ENCODE measurements at places on chromosomes 1 and 21. TPM values are rescaled to one million over a fixed set of nuclear protein-coding genes. Genes with fewer than 3 reads are reported as not detected.

GRCh38 chr1:93816970-93817678 is 61.9 kb downstream of the DNTTIP2 start:
- DNase-seq: no peak

DNA sequence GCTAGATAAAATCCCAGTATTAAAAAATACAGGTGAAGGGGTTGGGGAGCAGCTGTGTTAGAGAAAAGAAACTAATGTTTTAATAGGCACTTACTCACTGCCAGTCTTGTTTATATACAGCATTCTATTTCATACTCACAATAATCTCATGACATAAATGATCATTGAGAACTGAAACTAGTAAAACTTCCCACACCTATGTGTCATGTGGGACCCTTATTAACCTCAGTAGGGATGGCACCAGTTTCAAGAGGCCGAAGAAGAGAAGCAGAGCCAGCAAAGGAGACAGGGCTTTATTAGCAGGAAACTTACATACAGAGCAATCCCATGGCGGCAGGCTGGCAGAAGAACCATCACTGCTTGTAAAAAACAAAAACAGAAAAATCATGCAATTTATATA is 48.8 kb upstream of the KCNH1 start:
- DNase-seq: no peak

DNA sequence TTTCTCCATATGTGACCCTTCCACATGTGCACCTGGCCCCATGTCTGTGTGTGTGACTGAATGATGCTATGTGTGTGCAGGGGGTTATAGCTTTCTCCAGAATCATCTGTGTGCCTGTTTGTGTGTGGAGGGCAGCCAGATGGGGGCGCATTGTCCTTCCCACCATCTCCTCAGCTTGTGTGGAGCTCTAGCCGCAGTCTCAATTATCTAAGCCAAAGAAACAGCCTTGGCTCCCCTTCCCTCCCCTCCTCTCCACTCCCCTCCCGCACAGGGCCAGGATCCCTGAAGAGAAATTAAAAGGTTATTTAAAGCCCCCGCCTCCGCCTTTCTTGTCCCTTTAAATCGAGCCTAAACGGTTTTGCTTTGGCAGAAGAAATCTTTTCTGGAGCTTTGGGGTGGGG is 1.8 kb upstream of the DMBX1 start:
- no peak for DNase-seq

DNA sequence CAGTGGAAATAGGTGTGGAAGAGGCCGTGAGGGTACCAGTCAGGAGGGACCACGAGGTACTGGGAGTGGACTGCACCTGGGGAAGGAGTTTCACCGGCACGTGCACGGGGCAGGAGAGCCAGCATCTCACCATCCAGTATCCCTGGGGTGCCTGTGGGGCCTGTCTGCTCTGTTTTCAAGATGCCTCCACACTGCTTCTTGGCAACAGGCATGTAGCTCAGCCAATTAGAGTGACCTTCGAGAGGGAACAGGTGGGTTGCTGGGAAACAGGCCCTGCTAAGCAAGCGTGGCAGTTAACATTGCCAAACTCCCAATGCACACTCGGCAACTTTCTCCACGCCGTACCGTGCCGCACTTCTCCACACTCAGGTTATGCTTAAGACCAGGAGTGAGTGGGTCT is 17.7 kb downstream of the KCNC4 start:
- no peak for DNase-seq

DNA sequence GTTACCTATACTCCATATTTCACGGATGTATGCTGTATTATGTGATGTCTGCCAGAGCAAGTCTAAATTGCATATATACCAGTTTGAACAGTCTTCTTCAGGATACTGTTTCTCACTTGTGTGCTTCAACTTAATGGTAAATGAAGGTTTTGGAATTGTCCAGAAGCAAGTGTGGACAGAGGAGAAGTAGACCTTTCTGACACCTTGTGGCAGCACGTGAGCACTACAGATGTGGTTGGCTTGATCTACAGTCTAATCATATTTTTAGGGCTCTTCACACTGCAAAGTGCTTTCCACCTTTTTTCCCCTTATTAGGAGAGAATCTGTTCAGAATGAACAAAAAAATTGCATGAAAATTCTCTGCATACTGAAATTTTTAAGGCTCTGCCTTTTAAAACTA is 10.9 kb downstream of the MORC3 start:
- peak; percentile 66 for DNase-seq

- DNase-seq: no peak
These were observed 406.6 kb upstream of the CAMK1G start for GRCh38 chr1:209176866-209177430.

DNA sequence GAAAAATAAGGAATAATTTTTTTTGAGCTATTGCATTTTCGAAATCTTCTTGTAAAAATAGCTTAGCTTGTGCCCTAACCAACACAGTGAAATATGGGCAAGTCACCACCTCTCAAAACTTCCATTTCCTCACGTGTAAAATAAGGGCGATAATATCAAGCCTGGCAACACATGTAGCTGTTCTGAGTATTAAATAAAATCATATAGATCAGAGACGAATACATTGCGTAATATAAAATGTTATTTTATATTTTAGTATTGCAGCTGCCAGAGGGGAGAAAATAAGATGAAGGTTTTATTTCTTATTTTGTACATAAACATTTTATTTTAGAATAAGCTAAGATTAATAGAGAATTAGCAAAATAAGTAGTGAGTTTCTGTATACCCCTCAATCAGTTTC is 85.9 kb downstream of the C21orf91 start:
- DNase-seq: no peak

DNA sequence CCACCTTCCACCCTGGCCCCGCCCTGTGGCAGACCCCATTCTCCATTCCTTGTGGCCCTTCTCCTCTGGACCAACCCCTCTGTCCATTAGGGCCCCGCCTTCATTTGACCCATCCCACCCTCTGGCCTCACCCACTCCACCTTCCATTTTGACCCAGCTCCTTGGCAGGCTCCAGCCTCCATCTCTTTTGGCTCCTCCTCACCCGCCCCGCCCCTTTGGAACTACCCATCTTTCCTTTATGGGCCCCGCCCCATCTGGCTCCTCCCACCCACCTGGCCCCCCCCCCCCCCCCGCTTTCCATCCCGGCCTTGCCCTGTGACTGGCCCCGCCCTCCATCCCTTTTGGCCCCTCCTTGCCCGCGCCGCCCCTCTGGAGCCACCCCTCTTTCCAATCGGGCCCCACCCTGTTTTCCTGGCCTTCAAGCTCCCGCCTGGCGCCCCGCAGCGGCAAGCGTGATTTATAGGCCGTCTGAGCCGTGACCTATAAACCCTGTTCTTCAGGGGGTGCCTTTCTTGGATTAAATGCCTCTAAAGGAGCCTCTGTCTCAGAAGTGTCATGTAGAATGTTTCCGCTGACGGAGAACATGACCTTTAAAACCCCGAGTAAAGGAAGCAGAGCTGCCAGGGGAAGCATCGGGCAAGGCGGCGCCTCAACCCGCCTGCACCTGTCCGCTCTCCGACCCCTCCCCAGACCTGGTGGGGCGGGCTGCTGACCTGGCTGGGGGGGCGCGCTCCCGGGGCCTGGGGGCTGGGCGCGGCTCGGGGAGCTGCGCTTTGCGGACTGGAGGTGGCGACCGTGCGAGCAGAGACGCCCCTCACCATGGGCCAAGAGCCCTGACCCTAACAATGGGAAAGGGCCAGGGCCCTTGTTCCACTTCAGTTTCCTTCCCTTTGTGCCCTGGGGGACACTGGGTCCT is 178.0 kb downstream of the CAMTA1 start:
- DNase-seq: peak; percentile 42

GRCh38 chr1:155872527-155872926 is 13.2 kb downstream of the SYT11 start:
- no peak for DNase-seq

DNA sequence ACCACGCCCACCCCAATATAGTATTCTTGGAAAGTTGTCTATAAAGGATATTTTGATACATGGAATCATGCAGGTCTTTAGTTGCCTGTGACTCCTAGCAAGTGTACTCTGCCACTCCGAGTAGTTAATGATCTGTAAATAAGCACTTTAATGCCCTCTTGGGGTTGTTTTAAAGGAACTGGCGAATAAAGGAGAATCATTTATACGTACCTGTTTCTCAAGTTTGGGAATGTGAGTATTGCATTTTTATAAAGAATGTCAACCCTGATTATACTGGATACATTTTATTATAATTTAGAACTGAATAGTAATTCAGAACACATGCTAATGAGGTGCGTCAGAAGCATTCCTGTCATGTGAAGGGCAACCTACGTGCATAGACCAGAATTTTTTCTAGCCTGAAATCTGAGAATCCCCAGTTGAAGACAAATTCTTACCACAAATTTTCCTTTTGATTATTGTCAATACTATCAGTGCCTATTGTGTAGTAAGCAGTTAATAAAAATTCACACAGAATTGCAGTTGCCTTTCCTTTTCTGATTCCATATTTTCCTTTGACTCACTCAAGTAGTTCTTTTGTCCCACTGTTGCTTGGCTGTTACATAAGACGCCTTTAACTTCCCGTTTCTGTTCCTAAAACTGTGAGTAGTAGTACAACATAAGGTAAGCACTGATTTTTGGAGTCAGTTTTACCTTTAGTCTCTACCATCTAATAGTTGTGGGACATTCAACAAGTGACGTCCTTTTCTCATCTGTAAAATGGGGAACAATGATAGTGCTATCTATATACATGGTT is 5.1 kb downstream of the AHCYL1 start:
- no peak for DNase-seq

GRCh38 chr1:164914208-164914607 is 355.2 kb downstream of the PBX1 start:
- no peak for DNase-seq

DNA sequence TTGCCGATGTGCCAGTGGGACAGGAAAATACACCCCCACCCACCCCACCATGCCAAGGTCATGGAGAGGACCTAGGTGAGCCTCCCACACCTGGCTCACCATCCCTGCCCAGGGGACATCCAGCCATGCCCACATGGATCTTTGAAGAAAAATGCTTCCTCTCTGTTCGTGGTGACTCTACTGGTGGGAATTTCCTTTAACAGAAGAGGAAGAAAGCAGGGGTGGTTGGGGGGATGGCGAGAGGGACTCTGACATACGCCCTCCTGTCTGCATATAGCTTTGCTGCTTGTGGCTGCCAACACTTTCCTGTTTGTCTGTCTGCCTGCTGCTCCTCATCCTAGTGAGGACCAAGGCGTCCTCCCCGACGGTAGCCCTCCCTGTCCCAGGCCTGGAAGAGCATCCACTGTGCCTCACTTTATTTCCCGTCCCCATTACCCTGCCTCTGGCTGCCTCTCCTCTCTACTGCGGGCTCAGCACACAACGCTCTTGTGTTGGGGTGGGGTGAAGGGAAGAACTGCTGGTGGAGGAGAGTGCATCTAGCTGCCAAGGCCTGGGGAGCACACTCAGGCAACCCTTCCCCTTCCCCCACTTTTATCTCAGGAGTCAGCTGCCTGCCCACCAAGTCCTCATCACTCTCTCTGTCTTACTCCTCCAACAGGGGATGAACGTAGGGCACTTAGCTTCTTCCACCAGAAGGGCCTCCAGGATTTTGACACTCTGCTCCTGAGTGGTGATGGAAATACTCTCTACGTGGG is 2.5 kb downstream of the SEMA4A start:
- DNase-seq: no peak

DNA sequence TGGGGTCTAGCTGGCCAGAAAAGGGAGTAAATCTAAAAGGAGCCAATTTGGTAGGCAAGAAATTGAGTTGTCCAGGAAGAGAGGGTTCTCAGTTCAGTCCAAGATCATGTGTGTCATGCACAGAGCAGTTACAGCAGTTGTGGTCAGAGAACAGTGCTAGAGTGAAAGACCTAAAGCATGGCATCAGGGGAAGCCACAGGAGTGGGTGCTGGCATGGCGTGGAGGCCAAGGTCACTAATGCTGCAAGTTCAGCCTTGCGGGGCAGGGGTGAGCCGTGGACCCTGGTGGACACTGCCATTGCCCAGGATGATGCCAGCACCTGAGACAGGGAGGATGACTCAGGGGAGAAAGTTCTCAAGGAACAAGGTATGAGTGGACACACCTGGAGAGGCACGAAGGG is 16.6 kb upstream of the TMEM125 start:
- DNase-seq: no peak

DNA sequence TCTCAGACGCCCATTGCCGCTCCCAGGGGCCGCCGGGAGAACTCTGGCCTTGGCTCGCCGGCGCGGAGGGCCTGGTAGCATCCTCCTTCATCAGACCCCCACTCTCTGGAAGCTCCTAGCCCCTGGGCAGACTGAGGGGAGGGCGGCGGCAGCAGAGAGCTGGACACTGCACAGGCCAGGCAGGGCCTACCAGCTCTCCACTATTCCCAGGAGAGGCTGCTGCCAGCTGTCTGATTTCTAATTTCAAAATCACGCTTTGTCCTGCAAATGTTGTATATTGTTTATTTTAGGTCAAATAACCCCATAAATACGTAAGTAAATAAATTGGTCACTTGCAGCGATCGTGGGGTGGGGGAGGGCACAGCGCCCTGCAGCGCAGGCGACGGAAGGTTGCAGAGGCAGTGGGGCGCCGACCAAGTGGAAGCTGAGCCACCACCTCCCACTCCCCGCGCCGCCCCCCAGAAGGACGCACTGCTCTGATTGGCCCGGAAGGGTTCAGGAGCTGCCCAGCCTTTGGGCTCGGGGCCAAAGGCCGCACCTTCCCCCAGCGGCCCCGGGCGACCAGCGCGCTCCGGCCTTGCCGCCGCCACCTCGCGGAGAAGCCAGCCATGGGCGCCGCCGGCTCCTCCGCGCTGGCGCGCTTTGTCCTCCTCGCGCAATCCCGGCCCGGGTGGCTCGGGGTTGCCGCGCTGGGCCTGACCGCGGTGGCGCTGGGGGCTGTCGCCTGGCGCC is at the start of gene MTARC1:
MTARC1 (plus strand) TSS at position 577 of the 732 bp plus-strand sequence; CDS start at position 609, 32 bp downstream.
- no peak for DNase-seq

- DNase-seq: no peak
These were observed 1.0 kb downstream of the AURKAIP1 start for GRCh38 chr1:1373815-1374588.

- DNase-seq: no peak
These were observed 42.0 kb downstream of the TM2D1 start for GRCh38 chr1:61682891-61683290.

GRCh38 chr1:25692560-25692959 is 76.0 kb downstream of the MAN1C1 start:
- peak; percentile 21 for DNase-seq

- DNase-seq: no peak
These were observed 16.9 kb downstream of the AVPR1B start for GRCh38 chr1:206100226-206100815.

DNA sequence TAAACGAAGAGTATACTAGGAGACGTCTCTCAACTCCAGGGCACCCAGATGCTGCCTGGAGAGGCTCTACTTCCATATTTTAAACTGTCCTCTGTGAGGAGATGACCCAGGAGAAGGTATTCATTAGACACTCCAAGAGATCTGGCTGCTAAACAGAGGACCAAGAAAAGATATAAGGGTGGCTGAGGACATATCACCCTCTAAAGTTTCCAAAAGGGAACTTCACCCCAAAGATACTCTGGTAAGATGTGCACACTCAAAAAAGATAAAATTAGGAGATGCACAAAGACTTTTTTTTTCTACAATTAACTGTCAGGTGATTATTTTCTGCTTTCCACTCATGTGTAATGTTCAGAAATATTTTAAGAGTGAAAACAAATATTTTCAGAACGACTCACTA is 1.4 kb downstream of the ZNF670 start:
- no peak for DNase-seq

- DNase-seq: no peak
These were observed 1099.5 kb downstream of the PLA2G4A start for GRCh38 chr1:187928288-187928687.

Gene FAM72B
- total RNA-seq: 25.6 TPM

Gene LMOD1
- total RNA-seq: not detected

Gene RXFP4
- not detected for total RNA-seq

Gene LAMC1
- not detected for total RNA-seq

Gene COL24A1
- not detected for total RNA-seq

Gene NASP
- 193 TPM for total RNA-seq

Gene ICOSLG
- 4.9 TPM for total RNA-seq

Gene LORICRIN
- not detected for total RNA-seq

All from activated CD4-positive, alpha-beta T cell treated with anti-CD3 and anti-CD28 coated beads, Interleukin-2, amount 10 ng/mL, durations not matched to agents 7 days and 5 days (primary cell).